ENCODE measurements at places on chromosomes 5 and 9.
A peak's percentile ranks its signal among the peaks of the same experiment; 100 is the strongest.

DNA sequence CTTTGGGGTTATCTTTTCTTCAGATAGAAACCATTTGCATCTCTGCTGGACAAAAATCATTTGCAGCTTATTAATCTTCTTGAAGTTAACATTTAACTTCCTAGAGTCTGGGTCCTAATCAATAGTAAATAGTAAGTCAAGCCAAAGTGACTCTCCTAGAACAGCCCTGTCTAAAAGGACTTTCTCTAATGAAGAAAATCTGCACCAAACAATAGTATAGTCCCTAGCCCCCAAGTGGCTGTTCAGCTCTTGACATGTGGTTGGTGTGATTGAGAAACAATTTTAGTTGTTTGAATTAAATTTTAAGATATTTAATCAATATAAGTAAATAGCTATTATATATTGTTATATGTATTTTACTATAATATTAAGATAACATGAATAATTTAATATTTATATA is 64.6 kb upstream of the SHB start:
- DNase-seq = no peak

GRCh38 chr9:22919423-22919822 is 472.8 kb downstream of the DMRTA1 start:
- DNase-seq = no peak

GRCh38 chr9:87708986-87709728 is 16.8 kb upstream of the CTSL start:
- no peak for DNase-seq

GRCh38 chr5:107631805-107632362 is 38.9 kb downstream of the EFNA5 start:
- DNase-seq = no peak

GRCh38 chr5:141973871-141974595 is 5.1 kb downstream of the RNF14 start:
- DNase-seq = peak; percentile 41

- no peak for DNase-seq
Measured at GRCh38 chr5:124642151-124642550, 104.3 kb downstream of the ZNF608 start.
